ENCODE measurements at places on chromosomes 16 and 17. TPM values are rescaled to one million over a fixed set of nuclear protein-coding genes. Genes with fewer than 3 reads are reported as not detected.

The TBC1D3K gene
- not detected for total RNA-seq

The ZPBP2 gene
- not detected for total RNA-seq

The APOBR gene
- total RNA-seq: 0.11 TPM

The ANKS4B gene
- total RNA-seq: 0.09 TPM

- peak; percentile 54 for DNase-seq
- H3K36me3 ChIP-seq: no peaks in the 10 kb centered on the region
- no peak overlapping the region for H3K27ac ChIP-seq
- H3K27me3 ChIP-seq: no peaks in the 10 kb centered on the region
- no peak overlapping the region for H3K4me3 ChIP-seq
Measured at GRCh38 chr16:53892155-53892554, 188.2 kb downstream of the FTO start.

- no peak overlapping the region for H3K4me3 ChIP-seq
- no peak overlapping the region for H3K27ac ChIP-seq
- peak; percentile 66 for DNase-seq
- peaks cover 11% of the 10 kb centered on the region for H3K27me3 ChIP-seq
- H3K4me1 ChIP-seq: no peaks in the 10 kb centered on the region
Measured at GRCh38 chr16:21684199-21684598, 20.4 kb downstream of the OTOA start.

DNA sequence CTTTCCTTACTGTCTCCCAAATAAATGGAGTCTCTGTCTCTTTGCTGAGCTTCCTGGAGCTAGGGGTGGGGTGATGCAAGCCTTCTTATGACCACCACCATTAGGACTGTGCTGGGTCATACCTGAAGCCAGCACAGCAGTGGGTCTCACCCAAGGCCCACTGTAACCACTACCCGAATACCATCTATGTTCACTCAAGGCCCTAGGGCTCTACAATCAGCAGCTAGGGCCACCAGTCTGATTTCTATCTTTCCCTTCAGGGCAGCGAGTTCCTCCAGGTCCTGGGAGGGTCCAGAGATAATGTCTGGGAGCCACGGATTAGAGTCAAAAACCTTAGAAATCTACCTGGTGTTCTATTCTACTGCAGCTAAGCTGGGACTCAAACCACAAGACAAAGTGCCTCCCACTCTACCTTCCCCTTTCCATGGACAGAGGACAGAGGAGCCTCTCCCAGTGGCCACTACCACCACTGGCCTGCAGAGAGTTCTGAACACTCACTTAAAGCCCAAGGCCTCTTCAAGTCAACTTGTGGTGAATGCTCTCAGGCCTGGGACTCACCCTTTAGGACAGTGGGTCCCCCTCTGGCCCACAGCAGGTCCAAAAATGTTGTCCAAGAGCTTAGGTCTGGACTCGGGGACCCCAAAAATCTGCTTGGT, 10.9 kb upstream of the TMEM219 start:
- no peak for DNase-seq
- H3K4me3 ChIP-seq: no peak overlapping the region
- H3K4me1 ChIP-seq: peaks cover 10% of the 10 kb centered on the region
- peaks cover 5% of the 10 kb centered on the region for H3K27me3 ChIP-seq
- H3K27ac ChIP-seq: no peak overlapping the region

GRCh38 chr17:14123619-14124278, 54.4 kb downstream of the COX10 start:
- no peaks in the 10 kb centered on the region for H3K36me3 ChIP-seq
- H3K27me3 ChIP-seq: no peaks in the 10 kb centered on the region
- peaks cover 33% of the 10 kb centered on the region for H3K4me1 ChIP-seq
- DNase-seq: no peak

Measured in WTC11 (cell line).